Left forelimb (tissue), 1 donor: ENCODE measurements at places on chromosomes 13 and 19.

DNA sequence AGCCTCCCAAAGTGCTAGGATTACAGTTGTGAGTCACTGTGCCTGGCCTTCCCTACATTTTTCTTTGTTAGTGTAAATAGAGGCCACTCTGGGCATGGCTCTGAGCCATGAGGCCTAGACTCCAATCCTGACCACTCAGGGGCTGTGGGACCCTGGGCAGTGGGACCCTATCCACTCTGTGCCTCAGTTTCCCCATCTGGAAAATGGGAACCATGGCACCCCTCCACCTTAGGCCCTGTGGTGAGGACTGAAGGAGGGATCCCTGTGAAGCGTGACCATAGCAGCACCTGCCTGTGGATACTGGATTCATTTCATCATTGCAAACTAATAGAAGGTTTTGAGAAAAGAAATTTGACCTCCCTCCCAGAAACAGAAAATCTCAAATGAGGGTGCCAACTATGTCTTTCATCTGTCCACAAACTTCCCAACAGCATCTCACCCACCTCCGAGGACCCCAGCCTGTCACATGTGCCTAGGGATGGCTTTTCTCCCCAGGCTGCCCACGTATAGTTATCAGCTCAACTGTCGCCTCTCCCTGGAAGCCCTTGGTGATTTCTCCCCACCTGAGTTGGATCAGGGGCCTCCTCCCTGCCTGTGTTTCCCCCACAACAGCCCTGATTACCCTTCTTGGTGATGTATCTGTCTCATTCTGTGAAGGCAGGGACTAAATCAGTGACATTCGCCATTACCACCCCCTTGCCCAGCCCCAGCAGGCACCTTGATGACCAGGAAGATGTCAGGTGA lies 5.6 kb downstream of the ANGPTL8 start:
- DNase-seq = no peak

DNA sequence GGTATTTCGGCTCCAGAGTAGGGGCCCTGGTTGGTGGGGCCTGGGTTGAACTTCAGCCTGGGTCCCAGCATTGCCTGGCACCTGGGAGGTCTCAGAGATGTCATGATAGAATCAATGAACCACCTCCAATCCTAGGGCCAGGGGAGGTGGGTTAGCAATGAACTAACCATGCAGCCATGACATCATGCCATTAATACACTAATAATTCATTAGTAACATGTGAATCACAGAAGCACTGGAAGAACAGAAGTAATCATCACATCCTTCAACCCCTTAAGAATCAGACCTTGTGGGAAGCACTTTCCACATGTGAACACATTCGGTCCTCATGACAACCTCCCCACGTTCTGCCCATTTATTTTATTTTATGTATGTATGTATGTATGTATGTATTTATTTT lies 6.9 kb downstream of the NOSIP start:
- DNase-seq = no peak

- no peak for DNase-seq
Observed at GRCh38 chr13:51552027-51552426, 32.2 kb upstream of the WDFY2 start.

DNA sequence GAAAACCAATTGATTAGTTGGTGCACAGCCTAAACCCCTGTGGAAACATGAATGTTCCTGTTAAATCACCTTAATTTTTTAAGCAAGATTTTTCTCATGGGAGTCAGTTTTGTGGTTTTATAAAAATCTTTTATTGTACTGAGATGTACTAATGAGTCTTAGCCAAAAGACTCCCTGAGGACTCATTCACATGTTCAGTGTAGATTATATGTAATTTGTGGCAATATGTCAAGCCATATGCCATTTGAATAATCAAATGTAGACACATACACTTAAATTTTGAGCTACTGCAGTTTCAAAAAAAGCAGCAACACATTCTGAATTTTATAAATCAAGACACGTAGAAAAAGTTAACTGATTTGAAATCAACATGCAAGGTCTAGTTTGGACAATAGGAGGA lies 395.2 kb downstream of the MYO16 start:
- DNase-seq = no peak

DNA sequence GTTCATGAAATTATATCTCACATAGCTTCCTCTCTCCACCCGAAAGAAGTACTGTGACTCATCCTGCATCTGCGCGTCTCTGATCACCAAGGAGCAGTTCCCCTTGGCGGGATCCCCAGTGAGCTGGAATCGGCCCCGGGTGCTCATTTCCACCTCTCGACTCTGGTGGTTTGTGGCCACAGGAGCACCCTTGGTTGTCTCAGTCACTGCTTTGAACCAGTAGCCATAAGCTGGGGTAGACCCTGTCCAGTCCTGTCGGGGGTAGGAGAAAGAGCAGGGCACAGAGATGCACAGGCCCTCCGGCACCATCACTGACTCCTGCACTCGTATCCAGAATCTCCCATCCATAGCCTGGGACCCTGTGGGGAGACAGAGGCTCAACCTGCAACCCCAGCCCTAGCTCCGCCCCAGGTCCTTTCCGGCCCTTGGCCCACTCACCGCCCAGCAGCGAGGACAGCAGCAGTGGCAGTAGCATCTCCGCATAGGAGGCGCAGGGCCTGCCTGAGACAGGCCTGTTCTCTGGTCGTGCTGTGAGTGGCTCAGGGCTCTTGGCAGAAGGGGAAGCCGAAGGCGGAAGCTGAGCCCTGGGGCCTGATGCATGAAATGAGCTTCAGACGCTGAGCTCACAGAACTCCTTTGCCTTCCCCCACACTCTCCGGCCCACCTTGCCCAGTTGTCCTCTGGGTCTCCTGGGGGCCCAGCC lies at the start of gene SIGLEC10:
Gene SIGLEC10, minus strand, starts transcription at position 536 of the 703 bp plus-strand sequence. Its CDS starts 61 bp downstream, at position 475.
- no peak for DNase-seq

DNA sequence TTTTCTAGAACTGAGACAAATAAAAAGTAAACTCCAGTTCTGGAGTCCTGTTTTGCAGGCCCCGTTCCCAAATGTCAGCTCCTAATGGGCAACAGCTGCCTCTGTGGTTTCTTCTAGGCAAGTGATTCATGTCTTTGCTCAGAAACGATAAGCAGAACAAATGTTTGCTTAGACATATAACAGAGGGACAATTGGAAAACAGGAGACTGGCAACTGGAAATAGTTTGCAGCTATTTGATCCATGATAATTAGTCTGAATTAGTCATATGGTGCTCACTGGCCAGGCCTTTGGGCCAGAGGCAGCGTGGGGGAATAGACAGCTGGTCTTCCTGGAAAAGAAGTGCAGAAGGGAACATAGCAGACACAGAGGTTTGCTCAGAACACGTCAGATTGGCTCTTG lies 29.2 kb upstream of the TSHZ3 start:
- DNase-seq = no peak

- peak; percentile 67 for DNase-seq
Observed at GRCh38 chr13:71864986-71865873, 1.8 kb downstream of the DACH1 start.

GRCh38 chr19:40279120-40279551 lies 6.0 kb downstream of the AKT2 start:
- DNase-seq = peak; percentile 92
